Melanocyte of skin (primary cell): ENCODE measurements at places on chromosomes 7 and 10. TPM values are rescaled to one million over a fixed set of nuclear protein-coding genes. Genes with fewer than 3 reads are reported as not detected.

The OR2A42 gene
- total RNA-seq: not detected in 2 replicates

The LRRC18 gene
- total RNA-seq: not detected in 2 replicates

The SLC35B4 gene
- 22.7 and 34.9 TPM in 2 replicates for total RNA-seq

The CHPF2 gene
- 32.6 and 34.9 TPM in 2 replicates for total RNA-seq

The GET4 gene
- total RNA-seq: 11.7 and 17.4 TPM in 2 replicates

The VIPR2 gene
- not detected in 2 replicates for total RNA-seq
